ENCODE measurements at places on chromosomes 5 and 9. TPM values are rescaled to one million over a fixed set of nuclear protein-coding genes. Genes with fewer than 3 reads are reported as not detected.

LCN10 gene
- 2.5 TPM for polyA plus RNA-seq

PCSK5 gene
- polyA plus RNA-seq = 14.4 TPM

HSDL2 gene
- 106 TPM for polyA plus RNA-seq

LHX6 gene
- polyA plus RNA-seq = 3.4 TPM

FCN2 gene
- 0.41 TPM for polyA plus RNA-seq

EGFLAM gene
- 11.5 TPM for polyA plus RNA-seq

ABL1 gene
- polyA plus RNA-seq = 79.0 TPM

SOWAHA gene
- 5.3 TPM for polyA plus RNA-seq

SLC6A19 gene
- polyA plus RNA-seq = 56.1 TPM

PCDHA13 gene
- polyA plus RNA-seq = not detected

GRCh38 chr5:5531371-5531770 lies 108.9 kb downstream of the ICE1 start:
- no peak for DNase-seq

- no peak for DNase-seq
These were observed 5.6 kb upstream of the GPX3 start for GRCh38 chr5:151014680-151015343.

DNA sequence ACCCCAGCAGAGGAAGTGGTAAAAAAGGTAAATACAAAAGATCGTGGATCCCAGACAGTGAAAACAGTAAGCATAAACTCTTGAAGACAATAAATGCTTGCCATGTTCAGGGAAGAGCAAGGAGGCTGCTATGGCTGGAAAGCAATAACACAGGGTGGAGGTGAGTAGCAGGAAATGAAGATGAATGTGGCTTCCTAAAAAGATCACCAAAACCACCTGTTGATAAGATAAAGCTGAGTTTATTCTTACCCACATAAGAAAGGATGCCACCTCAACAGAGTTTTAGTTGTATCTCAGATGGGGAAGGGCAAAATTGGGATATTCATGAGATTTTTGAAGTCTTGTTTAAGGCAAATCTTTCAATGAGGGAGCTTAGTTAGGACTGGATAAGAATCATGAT lies 273.3 kb downstream of the MSX2 start:
- no peak for DNase-seq

- no peak for DNase-seq
These were observed 9.7 kb upstream of the ORM1 start for GRCh38 chr9:114313186-114313585.

- no peak for DNase-seq
These were observed 567.9 kb upstream of the DAB2 start for GRCh38 chr5:39992617-39993202.

- no peak for DNase-seq
These were observed 3.7 kb upstream of the AJM1 start for GRCh38 chr9:136838314-136839228.

DNA sequence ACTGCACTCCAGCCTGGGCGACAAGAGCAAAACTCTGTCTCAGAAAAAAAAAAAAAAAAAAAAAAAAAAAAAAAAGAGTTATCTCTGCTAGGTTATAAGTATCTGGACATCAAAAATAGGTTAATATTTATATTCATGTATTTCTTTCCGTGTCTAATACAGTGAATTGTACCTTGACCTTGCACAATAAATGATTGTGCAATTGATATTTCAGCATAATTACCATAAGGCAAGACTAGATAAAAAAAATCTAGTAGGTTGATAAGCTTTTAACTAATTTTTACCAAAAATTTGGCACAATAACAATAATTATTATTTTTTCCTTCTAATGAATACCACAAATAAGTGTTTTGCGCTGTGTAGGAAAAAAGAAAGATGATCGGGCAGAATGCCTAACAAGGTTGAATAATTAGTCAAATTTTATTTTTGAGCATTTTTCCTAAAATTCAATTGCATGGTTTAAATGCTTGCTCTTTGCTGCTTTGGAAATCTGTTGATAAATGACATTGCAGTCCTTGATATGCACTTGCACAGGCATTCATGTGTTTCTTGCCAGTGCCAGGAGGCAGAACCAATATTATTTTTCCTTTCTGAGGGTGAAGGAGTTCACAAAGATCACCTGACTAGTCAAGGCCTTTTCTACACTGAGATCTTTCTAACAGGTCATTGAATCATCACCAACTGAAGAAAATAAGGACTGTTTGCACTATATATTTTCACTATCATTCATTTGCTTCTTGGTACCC lies 127.5 kb downstream of the ARRDC3 start:
- DNase-seq = no peak

DNA sequence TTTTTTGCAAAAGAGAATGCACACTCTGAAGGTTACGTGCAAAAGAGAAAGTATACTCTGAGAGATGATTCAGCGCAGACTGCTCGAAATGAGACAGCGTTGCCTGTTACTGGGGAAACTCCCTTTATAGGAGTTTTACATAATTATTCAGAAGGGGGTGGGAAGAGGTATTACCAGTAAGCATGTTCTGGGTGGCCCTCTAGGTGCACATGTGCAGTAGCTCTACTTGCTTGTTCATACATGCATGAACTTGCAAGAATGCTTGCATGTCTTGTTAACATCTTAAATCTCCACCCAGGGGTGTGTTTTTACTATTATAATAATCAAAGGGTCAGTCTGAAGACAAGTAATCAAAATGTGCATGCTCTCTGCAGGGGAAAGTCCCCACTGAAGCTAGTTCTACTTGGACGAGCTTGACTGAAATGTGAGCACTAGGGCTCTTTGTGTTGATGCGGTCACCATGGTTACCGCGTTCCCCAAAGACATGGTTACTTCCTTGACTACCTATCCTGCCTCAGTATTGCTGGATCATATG lies 75.5 kb downstream of the SGCD start:
- DNase-seq = peak; percentile 49

- no peak for DNase-seq
These were observed 2.6 kb downstream of the SLC6A7 start for GRCh38 chr5:150192462-150192861.

GRCh38 chr5:43099640-43100039 lies 21.1 kb upstream of the ZNF131 start:
- no peak for DNase-seq

DNA sequence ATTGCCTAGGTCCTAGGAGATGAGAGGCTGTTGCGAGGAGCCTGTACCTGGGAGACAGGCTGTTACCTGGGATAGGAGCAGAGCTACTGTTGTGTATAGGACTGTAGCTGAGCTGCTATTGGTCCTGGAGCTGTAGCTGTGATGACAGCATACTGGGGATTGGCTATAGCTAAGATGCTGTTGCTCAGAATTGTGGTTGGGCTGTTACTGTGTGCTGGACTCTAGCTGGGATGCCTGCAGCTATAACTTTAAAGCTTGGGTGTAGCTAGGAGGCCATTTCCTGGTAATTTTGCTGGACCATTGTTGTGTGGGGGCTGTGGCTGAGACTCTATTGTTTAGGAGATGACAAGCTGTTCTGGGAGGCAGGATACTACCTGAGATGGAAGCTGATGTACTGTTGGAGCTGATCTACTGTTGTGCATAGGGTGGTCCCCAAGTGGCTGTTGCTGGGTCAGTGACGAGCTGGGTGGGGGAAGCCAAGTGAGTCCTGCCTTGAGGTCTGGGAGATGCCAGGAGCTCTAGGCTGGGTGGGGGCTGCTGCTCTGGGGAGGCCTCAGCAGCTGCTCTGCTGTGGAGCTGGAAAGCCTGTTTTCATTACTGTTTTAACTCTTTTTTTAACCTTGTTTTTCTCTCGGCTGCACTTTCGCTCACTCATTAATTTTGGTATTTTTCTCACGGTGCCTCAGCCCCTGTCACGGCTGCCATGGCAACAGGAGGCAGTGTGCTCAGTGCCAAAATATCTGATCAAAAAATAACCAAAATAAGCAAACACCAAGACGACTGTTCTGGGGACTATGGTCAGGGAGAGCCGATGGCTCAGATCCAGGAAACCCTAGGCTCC lies 3.0 kb upstream of the PCDH1 start:
- no peak for DNase-seq

- DNase-seq = no peak
These were observed 2.7 kb upstream of the PLGRKT start for GRCh38 chr9:5440426-5440825.

DNA sequence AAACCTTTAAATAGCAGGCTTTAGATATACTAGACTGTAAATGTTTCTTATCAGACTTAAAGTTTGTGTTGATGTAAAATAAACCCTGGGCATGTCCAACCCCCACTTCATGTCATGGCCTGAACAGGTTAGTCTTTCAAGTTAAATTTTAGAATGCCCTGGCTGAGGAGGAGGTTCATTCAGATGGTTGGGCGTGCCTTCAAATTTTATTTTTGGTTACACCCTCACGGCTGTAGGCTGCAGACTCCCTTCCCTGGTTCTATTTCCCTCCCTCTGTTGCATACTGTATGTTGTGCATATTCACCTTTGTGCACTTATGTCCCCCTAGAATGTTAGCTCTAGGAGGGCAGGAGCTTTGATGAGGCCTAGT lies 5.3 kb upstream of the BICD2 start:
- no peak for DNase-seq

DNA sequence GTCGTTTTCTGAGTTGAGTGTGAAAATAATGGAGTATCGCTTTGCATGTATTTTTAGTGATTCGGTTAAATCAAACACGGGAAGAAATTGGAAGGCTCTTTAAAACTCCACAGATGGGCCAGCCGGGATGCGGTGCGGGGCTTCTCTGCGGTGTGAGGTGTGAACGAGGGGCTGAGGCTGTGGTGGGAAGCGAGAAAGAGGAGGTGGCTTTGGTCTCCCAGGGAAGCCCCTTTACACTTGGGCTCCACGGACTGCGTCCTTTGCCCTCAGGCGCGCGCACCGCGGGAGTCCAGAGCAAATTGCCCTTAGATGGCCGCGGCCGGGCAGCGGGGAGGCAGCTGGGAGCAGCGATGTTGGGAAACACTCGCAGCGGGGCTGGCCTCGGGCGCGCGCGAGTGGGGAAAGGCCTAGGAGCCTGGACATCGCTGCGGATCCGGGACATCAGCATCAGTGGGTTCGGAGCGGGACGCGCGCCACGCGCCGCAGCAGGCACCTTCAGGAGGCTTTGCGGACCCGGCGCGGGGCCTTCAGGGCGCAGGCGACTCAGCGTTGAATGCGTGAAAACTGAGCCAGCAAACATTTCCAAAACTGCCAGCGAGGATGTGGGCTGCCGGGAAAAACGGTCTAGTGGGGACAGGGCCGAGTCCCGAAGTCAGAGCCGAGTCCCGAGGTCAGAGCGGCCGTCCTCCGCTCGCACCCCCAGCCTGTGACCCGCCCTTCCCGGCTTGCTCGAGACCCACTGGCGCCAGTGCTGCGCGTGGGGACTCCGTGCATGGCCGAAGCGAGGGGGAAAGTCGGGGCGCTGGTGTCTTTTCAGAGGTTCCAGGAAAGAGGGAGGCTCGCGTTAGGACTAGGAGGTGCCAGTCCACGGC lies 6.5 kb downstream of the IRX1 start:
- no peak for DNase-seq

DNA sequence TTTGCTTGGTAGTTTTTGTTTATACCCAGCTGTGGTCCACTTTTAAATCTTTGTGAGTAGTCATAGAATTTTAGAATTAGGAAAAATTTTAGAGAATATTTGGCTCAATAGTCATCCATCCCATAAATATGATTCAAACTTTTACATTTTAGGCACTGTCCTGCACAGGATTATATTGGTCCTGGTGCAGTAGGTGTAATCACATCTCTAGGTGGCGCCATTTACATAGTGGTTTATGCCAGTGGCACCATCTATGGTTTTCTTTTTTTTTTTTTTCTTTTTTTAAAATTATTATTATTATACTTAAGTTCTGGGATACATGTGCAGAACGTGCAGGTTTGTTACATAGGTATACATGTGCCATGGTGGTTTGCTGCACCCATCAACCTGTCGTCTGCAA lies 260.7 kb upstream of the KCNN2 start:
- DNase-seq = no peak

DNA sequence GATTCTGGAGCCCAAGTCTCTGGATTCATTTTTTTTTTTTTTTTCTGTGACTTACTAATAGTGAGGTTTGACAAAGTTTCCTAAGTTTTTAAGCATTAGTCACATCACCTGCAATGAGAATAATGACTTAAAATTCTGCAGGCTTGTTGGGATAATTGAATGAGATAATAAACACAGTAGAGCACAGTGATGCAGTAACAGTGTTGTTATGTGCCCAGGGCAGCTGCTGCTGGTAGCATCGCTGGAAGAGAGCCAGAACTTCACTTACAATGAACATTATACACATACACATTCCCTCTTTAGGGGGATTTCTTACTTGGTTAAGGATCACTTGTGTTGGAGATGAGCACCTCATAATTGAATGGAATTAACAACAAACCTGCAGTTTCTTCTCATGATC lies 78.9 kb downstream of the ALDH7A1 start:
- no peak for DNase-seq

- no peak for DNase-seq
These were observed 201.7 kb upstream of the ZNF618 start for GRCh38 chr9:113674436-113674835.

- no peak for DNase-seq
These were observed 107.6 kb upstream of the COL5A1 start for GRCh38 chr9:134533850-134534588.

GRCh38 chr9:75471549-75472114 lies 383.3 kb downstream of the OSTF1 start:
- DNase-seq = no peak

GRCh38 chr9:119368681-119369581 lies at the start of gene BRINP1:
TSS of gene BRINP1 (minus strand) at chr9:119369435. CDS start at chr9:119313355, 56,080 bp downstream.
- peak; percentile 48 for DNase-seq

Data from renal cortex interstitium (tissue), 15 donors.